IPS-NIHi11 (cell line): ENCODE measurements at places on chromosomes 7 and 10.
A peak's percentile ranks its signal among the peaks of the same experiment; 100 is the strongest.

DNA sequence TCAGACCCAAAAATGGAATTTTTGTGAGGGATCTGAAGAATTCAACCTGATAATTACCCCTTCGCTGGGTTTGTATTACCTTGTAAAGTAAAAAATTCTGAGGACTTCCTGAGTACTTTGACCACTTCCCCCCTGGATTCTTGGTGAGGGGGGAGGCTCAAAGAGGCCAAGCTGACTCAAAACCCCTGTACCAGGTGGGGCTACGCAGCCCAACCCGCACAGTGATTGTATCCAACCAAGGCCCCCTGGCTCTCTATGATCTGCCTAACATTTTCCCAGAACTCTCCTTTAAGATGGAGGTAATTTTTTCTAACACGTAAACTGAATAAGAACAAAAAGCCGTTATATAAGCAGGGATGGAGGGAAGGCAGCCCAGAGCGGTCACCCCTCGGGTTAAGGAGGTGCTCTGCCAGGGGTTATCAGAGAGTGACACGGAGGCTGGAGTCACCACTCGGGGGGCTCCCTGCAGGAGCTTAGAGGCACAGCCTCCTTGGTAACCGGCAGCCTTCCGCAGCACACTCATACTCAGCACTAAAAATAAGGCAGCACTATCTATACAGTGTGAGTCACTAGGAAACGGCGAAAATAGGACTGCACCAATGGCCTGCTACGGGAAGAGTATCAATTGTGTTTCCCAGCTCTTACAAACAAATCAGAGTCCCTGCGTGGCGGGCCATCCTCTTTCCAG lies 255.4 kb downstream of the ELMO1 start:
- DNase-seq = no peak

GRCh38 chr10:91096274-91096673 lies 124.2 kb upstream of the PCGF5 start:
- DNase-seq = no peak

DNA sequence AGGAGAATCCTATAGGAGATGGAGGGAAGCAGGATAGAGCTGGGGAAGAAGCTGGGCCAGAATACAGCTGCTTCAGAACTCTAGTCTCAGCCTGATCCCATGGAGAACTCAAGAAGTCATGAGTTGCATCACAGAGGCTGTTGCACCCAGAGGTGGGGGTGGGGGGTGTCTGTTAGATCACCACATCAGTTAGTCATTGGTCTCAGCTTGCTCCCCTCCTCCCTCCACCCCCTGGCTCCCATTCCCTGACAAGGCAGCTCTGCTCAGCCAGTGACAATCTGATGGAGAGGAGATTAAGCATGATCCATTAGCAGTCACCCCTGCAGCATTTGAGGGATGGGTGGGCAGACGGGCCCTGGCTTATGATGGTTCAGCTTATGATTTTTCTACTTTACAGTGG lies 58.4 kb upstream of the FGL2 start:
- no peak for DNase-seq

DNA sequence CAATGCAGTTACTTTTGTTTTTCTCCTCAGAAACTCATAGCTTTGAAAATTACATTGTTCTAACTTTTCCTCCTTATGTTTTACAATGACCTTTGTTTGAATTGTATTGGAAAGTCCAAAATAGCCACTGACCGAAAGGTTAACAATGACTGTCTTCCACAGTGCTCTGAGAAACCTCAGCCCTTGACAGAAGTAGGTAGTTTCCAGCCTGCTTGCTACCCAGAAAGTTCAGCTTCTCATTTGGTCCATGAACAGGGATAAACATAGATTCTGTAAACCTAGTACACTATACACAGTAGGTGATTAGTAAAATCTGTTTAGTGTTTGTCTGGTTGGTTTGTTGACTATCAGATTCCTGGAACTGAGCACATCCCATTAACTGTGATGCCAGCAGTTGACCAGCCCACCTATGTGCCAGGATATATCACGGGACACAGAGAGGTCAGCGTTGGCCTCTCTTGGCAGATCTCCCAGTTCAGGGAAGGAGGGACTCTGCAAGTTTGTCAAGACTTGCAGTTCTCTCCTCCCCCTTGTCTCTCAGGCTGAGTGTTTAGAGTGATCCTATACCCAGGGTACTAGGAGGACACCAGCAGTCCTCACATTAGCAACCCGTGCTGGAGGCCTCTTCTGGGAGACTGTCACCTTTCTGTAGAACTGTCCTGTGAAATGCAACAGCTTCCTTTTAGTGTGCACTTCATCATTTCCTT lies 297.6 kb downstream of the ARHGAP12 start:
- DNase-seq = no peak

DNA sequence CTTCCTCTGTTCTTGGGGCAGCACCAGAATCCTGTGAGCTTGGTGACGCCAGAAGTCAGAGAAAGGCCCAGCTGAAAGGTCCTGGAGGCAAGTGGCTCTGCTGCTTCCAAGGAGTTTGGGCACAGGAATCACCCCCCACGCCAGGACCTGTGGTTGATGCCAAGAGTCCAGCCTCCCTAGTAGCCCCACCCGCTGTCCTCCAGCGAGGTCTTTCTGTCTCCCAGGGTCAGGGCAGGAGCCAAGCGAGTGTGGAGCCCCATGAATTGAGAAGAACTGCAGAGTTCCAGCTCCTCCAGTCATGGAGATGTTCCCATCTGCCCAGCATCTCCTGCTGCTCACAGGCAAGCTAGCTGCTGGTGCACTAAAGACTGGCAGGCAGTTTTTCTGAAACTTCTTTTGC lies 631.7 kb upstream of the MGMT start:
- no peak for DNase-seq

DNA sequence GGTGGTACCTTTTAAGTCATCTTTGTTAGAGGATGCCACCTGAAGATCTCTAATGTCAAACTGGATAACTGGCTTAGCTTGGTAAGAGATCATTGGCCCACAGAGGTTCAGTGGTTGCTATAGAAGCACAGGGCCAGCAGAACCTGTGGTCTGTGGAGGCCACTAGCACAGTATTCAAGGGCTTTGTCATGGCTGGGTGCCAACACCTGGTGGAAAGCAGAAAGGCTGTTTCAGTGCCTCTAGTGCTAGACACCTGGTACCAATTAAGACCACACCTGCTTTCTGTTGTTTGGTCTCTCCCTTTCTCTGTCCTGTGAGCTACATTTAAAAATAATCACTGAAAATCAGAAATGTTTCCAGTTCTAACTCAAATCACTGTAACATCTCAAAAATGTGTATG lies 10.0 kb upstream of the PCGF5 start:
- DNase-seq = no peak

GRCh38 chr10:13483951-13484350 lies 44.9 kb downstream of the BEND7 start:
- DNase-seq = no peak

DNA sequence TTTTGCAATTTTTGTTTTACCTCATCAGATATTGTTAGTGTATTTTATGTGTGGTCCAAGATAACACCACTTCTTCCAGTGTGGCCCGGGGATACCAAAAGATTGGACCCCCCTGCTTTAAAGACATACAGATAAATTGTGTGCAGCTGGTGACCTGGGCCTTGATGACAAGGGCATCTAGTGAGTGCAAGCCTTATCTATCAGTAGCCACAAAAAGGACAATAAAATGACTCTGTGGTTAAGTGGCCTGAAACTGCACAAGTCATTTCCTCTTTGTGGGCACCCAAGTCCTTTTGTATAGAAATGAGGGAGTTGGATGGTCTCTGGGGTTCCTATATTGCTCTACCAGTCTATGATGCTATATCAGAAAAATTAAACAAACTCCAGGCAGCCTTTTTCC lies 98.1 kb downstream of the PARD3 start:
- no peak for DNase-seq

- DNase-seq = no peak
These were observed 163.9 kb downstream of the MAD1L1 start for GRCh38 chr7:2068693-2069471.

DNA sequence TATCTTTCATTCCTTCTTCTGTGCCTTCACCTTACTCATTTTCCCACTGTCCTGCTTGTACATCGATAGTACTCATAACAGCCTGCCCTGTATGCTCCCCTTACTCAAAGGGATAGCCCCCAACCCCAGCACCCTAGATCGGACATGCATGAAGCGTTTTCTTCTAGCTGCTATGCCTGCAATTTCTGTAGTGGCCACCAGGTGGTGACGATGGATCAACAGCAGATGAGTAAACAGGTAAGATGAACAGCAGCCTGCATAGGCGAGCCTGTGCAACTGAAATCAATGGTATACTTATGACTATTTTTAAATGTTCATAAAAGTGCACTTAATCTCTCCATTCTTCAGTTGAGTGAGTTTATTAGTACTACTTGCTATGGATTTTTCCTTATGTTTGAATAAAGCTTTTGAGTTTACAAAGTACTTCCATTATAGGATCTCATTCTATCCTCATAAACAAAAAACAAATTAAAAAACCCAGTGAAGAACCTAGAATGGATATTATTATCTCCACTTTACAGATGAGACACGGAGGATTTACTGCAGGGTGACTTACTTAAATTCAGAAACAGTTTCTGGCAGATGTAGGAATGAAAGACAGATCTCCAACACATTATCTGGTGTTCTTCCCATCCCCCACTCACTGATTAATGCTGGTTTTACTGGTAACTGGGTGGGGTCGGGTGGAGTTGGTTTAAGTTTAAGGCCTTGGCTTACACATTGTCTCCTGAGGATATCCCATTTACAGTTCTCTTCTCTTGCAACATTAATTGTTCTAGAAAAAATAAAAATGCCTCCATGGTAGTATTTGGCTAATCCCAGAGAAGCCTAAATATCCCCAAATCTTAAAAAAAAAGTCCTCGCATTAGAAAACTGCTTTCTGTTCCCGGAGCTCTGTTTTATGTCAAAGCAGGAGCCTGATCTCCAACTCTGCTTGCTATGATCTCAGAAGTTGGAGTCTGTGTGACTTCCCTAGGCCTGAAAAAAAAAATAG lies 222.1 kb downstream of the GLI3 start:
- DNase-seq = peak; percentile 65

GRCh38 chr10:27372095-27372494 lies 131.5 kb upstream of the ACBD5 start:
- no peak for DNase-seq

GRCh38 chr7:49001610-49002033 lies 77.3 kb downstream of the CDC14C start:
- DNase-seq = peak; percentile 66

DNA sequence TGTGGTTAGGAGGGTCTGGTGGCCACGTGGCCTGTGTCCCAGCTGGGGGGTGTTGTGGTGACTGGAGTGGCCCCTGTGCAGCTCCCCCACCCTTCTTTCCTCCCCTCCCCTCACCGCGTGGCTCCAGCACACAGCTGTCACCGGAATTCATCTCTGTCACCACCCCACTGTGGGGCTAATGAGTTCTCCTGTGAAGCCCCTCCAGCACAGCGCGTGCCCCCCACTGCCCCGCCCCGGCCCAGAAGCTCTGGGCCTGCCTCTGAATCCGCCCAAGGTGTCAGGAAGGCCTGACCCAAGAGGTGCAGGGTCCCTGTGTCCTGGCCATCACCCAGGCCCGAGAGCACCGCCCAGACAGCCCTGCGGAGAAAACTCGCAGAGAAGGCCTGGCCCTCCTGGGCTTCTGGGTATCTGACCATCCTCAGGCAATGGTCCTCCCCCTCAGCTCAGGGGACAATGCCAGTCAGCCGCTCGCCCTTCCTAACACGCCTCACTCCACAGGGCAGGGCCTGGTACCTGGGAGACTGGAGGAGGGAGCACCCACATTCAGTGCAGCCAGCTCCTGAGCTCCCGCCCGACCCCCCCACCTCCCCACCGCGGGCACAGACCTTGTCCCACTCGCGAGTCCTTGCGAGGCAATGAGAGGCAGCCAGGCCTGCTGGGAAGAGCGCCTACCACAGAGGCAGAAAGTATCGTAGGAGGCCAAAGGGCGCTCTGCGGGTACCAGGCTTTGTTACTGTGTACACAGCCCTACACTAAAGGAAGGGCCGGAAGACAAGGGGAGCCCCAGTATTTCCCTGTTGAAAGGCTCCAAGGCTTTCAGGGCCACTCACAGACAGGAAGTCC lies 38.2 kb downstream of the GBX1 start:
- no peak for DNase-seq

- DNase-seq = no peak
These were observed 167.1 kb upstream of the ADO start for GRCh38 chr10:62637249-62638061.

DNA sequence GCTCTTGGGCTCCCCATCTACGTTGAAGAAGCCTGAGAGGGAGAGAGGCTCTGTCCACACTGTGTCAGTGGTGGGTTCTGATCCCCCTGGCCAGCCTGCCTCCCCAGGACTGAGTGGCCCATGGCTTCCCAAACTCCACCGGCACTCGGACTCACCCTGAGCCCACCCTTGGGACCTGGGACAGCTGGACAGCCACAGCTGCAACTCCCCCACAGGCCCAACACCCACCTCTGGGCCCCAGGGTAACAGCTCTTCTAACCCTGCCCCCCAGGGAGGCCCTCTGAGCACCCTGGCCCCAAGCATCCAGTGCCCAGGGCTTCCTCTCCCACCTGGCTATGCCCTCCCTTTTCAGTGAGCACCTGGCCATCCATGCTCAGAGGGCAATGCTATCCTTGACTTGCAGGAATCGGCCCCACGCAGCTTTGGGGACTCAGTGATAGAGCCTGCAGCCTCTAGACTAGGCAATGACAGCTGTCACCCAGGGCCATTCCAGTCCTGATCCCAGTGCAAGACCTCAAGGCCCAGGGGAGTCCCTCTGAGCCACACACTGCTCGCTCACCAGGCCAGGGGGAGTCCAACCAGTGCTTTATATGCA lies 17.9 kb downstream of the OGDHL start:
- DNase-seq = no peak

DNA sequence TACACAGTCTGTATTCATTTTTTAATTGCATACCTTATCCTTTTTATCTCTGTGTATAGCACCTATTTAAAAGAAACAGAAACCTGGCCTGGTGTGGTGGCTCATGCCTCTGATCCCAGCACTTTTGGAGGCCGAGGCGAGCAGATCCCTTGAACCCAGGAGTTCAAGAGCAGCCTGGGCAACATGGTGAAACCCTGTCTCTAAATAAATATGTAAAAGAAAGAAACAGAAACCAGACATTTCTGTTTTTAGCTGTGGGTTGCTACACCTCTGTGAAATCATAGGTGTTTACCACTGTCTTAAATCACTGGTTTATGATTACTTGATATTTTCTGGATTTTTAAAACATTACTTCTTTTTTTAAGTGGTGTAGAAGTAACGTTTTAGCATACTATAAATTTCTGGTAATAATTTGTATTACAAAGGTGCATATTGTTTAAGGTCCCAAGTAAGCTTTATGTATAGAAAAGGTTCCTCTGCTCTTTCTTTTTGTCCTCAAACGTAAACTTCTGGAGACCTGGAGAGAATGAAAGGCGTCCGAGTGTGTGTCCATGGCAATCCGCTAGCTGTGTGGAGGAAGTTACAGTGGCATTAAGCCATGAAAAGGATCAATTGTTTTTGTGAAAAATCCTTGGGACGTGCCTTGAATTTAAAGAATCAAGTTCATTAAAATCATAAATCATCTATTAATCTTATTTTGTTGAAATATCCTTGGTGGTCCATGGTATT lies 41.1 kb downstream of the PTPRZ1 start:
- DNase-seq = no peak

- no peak for DNase-seq
These were observed 81.9 kb upstream of the BTBD16 start for GRCh38 chr10:122189185-122189584.

GRCh38 chr10:118720685-118721538 lies 33.9 kb downstream of the CACUL1 start:
- DNase-seq = peak; percentile 48
